ENCODE measurements at places on chromosomes 4 and X.

DNA sequence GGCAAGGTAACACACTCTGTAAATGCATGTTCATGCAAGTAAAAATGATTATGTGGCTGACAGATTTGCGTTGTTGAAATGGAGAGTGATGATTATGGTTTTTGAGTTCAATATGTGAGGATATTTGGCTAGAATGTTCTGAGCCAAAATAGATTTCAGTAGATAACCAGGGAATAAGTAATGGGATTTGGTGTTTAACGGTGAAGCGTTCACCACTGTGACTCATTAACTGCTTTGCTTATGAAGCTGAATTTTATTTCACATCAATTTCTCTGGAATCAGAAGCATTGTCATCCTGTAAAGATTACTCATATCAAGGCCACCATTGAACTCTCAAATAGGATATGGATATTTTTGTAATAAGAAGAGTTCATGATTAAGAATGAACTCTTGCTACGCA lies 11.7 kb downstream of the AFP start:
- DNase-seq = no peak

- no peak for DNase-seq
Observed at GRCh38 chr4:69147334-69147733, 51.1 kb downstream of the UGT2B7 start.

DNA sequence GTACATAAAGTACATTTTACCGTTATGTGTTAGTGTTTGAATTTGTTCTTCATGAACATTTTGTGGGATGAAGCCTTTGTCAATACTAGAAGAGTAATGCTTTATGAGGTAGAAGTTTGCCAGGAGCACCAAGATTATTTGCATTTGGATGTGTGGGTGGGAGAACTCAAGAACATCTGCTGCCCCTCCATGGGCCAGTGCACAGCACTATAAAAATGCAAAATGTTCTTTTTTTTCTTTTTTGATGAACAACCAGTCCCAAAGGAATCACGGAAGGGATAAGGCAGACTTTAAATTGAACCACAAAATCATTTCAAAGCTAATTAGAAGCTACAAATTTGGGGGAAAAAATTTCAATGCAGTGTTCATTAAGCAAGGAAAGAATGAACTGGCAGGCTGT lies 300.3 kb upstream of the NWD2 start:
- DNase-seq = no peak

- no peak for DNase-seq
Observed at GRCh38 chr4:17166954-17167353, 268.5 kb upstream of the LDB2 start.

DNA sequence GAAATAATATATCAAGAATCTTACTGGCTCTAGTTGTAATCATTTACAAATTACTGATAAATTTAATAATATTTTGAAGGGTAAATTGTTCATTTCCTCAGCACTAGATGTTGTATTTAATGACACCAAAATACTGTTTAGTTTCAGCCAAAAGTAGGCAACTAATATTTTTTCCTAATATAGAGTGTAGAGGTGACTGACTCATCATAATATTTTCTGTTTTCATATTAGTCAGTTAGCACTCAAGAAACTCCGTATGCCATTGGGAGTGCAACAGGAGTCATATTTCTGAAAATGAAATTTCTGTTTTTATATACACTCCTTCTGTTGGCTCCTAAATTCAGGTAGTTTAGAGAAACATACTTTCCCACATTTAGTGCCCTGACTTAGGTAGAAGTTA lies 36.6 kb upstream of the PTPN13 start:
- no peak for DNase-seq

GRCh38 chrX:103614999-103615398 lies 7.2 kb downstream of the TCEAL3 start:
- no peak for DNase-seq

GRCh38 chr4:155568641-155569220 lies 97.9 kb upstream of the GUCY1A1 start:
- DNase-seq = no peak

DNA sequence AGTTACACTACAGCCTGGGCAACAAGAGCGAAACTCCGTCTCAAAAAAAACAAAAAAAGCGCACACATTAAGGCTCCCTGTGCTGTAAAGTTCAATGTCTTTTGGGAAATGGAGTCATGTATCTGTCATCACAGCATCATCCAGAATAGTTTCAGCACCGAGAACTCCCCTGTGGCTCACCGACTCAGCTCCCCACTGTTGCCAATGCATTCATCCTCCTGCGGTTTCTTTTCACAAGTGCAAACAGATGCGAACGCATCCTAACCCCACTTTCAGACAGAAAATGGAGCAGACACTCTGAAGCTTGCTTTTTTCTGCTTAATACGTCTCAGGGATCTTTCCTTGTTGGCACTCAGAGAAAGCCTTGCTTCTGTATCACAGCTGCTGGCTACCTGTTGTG lies 13.8 kb upstream of the SH3TC1 start:
- peak; percentile 82 for DNase-seq

DNA sequence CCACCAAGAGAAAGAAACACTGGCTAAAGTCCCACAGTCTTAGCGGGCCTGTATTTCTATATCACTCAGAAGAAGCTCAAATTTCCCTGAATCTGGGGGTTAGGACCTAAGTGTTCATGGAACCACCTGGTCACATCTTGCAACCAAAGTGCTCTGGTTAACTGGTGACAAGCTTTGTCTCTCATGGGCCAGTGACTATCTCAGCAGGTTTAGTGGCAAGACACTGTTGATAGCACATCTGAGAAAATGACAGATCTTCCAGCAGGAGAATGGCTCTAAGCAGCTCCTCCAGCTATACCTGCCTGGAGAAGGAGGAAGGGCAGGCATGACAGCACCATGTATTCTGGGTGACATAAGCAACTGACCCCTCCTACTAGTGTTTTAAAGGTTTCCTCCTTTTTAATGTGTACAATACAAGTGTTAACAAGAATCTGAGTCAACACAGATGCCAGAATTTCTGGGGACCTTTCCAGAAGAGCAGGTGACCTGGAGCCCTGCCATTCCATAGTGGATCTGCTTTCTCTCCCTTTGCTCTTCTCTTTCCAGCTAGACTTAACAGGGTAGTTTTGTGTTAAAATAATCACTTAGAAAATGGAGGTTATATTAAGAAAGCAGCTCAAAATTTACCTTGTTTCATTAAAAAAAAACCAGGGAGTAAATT lies 17.3 kb upstream of the QRFPR start:
- no peak for DNase-seq

DNA sequence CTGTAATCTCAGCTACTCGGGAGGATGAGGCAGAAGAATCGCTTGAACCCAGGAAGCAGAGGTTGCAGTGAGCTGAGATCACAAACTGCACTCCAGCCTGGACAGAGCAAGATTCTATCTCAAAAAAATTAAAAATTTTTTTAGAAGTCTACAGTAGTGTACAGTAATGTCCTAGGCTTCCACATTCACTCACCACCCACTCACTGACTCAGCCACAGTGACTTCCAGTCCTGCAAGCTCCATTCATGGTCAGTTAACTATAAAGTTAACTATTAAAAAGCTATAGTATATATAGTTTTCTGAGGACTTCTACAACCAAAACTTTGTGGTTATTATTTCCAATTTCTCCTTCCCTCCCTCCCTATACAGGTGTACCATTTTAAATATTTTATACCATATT lies 34.7 kb upstream of the NEUROG2 start:
- DNase-seq = peak; percentile 17

- peak; percentile 34 for DNase-seq
Observed at GRCh38 chr4:177047070-177047850, 254.5 kb upstream of the VEGFC start.

- no peak for DNase-seq
Observed at GRCh38 chr4:183540410-183541009, 35.7 kb downstream of the ING2 start.

- no peak for DNase-seq
Observed at GRCh38 chr4:32551943-32552342, 1831.8 kb downstream of the PCDH7 start.

All from skeletal muscle cell (primary cell).